ENCODE measurements at places on chromosomes 11 and 22.

- no peak for DNase-seq
Measured at GRCh38 chr11:97745515-97746050, 1275.2 kb upstream of the CNTN5 start.

DNA sequence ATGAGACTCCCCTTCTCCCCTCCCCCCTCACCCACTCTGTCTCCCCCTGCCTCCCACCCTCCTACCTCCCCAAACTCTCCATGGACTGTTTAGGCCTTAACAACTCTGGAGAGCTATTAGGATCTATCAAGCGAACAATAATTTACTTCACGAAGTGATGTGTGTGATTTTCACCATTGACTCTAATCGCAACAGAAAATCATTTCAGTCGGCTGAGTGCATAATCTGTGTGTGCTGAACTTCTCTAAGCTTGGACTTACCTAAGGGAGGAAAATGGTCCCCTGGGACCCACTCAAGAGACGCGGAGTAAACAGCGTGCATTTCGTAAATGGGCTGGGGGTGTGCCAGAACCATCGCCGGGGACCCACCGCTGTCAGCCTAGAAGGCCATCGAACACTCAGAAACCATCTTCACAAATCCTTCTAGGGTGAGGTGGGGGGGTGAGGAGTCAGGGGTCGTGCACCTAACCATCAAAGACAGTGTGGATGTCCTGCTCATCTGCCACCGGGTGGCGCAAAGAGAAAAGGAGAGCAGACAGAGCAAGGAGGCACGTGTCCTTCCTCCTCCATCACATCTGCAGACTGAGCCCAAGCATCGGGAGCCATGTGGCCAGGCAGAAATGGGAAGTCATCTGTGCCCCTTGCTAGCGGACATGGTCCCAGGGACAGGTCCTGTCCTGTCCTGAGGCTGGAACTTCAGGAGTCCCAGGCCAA is 62.1 kb upstream of the NUP50 start:
- DNase-seq = peak; percentile 24

DNA sequence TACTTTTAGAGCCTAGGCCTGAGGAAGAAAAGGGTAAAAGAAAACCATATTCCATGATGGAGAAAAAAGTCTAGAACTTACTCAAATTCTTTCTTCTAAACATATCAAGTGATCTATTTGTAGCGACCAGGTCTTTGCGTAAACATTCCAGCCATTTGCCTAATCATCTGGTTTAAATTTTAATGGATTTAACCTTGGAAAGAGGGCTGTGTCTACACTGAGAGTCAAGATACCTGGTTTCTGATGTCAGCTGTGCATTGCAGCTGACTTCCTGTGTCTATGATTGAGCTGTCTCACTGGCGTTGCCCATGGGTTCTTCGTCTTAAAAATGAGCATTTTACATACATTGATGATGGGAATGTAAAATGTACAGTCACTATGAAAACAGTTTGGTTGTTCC is 10.0 kb upstream of the TMEM123 start:
- DNase-seq = no peak

DNA sequence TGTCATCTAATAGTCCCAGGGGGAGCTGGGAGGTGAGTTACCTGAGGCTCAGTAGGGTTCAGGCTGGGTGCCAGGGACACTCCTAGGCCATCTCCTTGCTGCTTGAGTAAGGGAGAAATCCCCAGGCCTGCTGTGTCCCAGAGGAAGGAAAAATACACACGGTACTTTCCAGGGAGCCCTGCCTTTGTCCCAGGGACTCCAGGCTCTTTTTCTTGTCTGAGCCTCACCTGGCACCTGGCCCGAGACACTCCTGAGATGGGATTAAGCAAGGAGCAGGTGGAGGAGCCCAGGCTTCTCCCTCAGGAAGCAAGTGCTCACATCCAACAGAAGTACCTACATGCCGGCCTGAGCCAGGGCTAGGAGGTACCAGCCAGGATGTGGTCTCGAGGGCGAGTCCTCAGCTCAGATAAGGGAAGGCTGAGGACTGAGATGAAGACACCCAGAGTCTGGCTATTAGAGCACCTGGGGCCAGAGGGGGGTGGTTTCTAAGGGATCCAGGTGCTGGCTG is 899 bp upstream of the KLHDC7B start:
- DNase-seq = no peak

DNA sequence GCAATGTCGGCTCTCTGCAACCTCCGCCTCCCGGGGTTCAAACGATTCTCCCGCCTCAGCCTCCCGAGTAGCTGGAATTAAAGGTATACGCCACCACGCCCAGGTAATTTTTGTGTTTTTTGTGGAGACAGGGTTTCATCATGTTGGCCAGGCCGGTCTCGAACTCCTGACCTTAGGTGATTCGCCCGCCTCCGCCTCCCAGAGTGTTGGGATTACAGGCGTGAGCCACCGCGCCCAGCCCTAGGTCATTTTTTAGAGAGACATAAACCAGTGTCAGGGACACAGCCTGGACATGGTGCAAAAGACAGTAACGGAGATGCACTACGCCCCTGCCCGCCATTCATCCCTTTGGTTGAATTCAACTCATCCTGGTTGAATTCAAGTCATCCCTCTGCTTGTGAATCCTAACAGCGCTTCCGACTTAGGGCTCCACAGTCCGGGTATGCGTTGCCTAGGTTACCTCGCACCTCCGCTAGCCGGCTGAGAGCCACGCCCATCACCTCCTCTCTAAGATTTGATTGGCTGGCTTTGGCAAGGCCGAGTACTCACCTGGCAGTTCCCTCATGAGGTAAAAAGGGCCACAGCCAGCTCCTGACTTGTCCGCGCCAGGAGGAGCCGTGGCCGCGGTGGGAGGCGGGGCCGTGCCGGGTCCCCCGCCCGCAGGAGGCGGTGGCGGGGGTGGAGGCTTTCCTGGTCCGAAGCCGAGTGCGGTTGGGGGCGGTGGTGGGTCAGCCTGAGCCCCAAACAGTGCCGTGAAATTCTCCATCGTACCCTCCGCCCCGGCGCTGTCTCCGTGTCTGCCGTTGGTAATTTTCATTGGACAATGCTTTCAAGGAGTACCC is at the start of gene MED19:
MED19 (minus strand) TSS at position 802 of the 842 bp plus-strand sequence; CDS start at position 766, 36 bp downstream.
- DNase-seq = peak; percentile 87

DNA sequence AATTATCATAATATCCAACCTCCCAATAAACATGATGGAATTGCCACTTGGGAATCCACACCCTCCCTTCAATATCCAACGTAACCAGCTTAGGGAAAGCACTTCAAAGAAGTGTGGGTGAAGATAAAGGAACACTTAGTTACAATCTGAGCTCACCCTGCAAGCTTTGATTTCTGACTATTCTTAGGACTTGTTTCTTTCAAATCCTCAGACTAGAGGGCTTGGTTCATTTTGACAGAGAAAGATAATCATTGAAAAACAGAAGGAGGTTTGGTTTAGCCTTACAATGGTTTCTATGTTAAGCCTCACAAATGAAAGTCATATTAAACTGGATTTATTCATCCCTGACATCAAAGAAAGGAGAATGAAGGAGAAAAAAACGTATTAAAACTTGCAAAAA is 57.9 kb upstream of the SYT13 start:
- DNase-seq = no peak

- DNase-seq = no peak
Measured at GRCh38 chr22:43855431-43855830, 6.9 kb downstream of the SULT4A1 start.

DNA sequence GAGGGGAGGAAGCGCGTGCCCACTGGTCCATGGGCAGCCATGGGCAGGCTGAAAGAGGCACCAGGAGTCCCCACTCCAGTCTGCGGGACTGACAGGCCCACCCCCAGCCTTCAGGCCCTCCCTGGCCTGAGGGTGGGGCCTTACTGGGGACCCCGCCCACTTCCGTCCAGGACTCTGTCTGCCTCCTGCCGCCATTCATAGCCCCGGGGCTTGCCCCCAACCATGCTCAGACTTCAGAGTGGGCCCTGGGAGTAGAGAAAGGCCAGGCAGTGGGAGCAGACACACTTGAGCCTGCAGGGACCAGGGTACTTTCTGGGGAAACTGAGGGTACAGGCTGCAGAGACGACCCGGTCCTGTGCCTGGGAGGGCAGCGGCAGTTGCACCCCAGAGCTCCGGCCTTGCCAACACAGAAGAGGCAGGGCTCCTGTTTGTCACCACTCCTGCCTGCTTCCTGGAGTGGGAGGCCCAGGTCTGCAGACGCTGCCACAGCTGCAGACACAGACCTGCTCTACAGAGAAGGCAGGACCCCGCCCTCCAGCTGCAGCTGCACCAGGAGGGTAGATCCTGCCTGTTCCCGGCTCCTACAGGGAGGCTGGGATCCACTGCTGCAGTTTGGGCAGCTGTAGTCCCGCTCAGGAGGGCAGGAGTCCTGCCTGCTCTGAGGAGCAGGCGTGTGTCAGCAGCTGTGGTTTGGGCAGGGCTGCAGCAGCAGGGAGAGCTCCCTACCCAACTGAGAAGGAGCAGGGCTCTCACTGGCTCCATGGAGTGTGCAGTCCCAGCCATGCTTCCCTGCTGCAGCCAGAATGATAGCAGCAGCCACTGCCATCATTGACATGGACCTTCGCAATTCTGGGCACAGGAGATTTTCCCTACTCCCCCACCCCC is 387.9 kb upstream of the ANO3 start:
- no peak for DNase-seq

- DNase-seq = no peak
Measured at GRCh38 chr11:130478881-130479280, 30.4 kb downstream of the ADAMTS15 start.

- DNase-seq = no peak
Measured at GRCh38 chr22:34038801-34039555, 118.7 kb upstream of the LARGE1 start.

DNA sequence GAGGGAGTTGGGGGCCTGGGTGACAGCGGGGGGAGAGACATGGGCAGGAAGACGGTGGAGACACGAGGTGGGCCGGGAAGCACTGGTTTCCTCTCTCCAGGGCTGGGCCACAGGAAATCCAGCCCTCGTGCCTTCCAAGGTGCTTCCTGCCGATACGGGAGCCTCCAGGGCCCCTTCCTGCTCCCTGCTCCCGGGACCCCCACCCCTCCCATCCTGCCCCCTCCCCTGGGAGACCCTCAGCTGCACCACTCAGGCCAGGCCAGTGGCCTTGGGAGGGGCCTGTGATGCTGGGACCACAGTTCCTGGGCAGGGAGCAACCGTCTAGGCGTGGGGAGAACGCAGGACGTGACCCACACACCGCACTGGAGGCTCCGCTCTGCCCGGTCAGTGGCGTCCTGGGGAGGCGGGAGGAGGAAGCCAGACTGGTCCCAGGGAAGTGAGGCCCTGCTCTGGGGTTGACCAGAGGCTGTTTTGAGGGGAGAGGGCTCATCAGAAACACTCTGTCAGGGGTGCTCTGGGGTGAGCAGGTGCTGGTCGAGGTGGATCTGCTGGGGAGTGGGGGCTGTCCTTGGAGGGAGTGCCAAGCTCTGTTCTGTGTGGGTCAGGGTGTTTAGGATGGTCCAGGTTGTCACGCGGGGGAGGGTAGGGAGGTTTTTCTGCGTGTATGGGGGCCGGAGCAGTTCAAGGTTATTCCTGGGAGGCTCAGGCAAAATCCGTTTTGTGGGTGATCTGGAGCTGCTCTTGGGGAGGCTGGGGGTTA is at the start of gene SHANK3:
SHANK3 (plus strand) TSS at position 353 of the 760 bp plus-strand sequence.
- DNase-seq = peak; percentile 14

DNA sequence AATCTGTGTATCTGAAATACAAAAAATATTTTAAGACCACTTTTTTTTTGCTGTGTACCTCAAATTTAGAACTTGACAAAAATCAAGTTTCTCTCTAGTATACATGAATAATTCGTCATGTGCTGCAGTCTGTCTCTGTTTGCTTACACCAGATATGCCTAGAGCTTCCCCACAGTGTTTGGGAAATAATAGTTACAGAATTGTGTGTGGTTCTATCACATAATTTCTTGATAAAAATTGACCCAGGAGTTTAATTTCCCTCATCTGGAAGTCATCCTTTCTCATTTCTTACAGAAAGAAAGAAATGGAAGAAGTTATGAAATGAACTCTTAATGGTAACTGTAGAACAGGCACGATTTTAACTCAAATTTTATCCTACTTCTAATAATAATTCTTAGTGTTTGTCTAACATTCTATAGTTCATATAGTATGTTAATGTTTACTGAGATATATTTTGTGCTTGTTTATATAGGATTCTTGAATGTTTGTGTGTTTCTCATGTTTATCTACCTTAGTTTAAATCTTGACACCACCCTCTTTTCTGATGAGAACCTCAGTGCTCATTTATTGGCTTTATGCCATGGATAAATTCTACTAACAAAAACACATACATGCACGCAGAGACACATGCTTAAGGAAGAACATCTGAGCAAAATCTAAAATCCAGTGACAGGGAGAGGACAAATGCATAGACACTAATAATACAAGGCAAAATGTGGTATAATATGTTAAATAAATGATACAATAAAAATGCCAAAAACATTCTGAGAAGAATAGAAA is 61.4 kb upstream of the CTSC start:
- no peak for DNase-seq

DNA sequence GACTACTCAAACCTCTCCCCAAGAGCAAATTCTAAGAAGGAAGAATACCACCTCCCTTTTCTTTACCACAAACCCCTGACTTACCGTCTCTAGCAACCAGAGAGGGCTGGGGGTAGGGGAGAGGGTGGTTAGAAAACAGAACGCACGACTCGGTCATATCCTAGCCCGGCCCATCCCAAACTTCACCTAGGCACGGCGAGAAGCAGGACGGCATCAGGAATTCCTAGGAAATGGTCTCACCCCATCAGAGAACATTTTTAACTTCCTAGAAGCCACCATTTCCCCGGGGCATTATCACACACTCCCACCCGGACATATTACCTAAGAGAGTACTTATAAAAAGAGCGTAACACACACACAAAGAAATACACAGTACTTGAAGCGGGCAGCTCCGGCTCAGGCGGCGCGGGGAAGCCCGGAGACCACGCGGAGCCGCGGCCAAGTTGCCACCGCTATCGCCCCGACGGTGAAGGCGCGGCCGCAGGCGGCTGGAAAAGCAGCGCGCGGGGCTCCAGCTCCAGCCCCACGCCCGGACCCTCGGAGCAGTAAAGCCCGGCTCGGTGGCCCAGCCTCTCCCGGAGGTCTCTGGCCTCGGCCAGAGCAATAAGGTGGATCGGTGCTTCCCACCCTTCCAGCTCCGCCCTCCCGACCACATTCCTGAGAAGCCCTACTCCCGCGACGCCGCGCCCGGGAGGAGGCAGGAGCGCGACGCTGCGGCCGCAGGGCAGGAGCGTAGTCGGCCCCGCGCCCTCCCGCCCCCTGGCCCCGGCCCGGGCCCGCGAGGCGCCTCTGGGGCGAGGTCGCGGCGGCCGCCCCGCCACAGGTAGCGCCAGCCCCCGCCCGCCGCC is 878 bp downstream of the RRAS2 start:
- DNase-seq = peak; percentile 34
